ENCODE measurements at places on chromosomes 7 and 10.

GRCh38 chr10:130016993-130017630 lies 53.0 kb upstream of the EBF3 start:
- DNase-seq, result no peak

DNA sequence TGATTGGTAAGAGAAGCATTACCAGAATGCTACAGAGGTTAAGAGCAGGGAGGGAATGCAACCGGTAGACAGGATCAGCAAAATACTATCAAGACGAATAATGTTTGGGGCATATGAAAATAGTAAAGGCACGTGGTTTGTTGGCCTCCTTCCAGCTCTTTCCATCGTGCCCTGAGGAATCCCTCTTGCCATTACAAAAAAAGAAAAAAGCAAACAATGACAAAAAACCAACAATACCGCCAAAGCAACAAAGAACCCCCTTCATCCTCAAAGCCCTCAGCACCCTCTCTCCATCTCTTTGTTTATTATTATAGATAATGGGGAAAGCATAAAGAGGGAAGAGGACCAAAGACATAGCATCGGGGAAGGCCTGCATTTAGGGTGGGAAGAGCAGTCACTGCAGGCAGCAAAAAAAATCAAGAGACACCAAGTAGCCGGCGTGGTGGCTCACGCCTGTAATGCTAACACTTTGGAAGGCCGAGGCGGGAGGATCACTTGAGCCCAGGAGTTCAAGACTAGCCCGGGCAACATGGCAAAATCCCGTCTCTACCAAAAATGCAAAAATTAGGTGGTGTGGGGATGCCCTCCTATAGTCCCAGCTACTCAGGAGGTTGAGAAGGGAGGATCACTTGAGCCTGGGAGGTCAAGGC lies 78.0 kb downstream of the HIP1 start:
- DNase-seq, result no peak

- DNase-seq, result peak; percentile 49
Measured at GRCh38 chr10:128054163-128054970, 71.9 kb downstream of the MKI67 start.

GRCh38 chr7:158450476-158451124 lies 137.0 kb downstream of the PTPRN2 start:
- no peak for DNase-seq

- no peak for DNase-seq
Measured at GRCh38 chr7:92944633-92945032, 108.3 kb upstream of the CDK6 start.

DNA sequence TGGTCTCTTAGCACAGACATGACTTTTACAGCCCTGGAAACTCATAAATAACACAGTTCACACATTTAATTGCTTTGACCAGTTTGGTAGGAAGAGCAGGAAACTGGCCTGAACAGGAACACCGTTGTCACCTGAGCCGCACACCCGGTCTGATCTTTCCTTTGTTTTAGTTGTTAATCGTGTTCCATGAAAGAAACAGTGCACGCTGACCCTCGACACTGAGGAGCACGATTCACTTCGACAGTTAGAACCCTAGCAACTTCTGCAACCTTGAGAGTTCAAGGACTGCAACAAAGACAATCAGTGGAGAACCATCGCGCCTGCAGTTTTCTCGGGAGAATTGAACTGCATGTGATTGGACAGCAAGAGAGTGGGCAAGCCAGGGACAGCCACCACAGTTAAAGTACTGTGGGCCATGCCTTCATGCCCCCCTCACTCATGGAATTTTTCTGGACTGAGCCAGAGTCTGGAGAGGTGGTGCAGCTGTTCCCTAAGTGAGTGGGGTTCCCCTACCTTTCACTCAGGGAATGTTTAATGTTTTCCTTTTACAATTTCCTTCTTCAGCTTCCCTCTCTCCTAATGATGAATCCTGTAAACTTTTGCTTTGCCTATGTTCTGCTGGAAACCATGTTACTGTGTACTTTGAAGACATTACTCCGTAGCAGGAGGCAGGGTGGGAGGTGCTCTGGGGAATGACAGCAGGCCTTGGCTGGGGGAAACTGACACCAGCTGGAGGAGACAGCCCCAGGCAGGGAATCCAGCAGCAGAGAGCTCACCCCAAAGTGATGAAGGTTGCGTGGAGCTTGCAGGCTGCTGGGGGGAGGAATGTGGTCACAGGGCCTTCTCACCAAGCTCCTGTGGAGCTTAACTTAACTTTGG lies 198.7 kb downstream of the ZNF438 start:
- no peak for DNase-seq

- no peak for DNase-seq
Measured at GRCh38 chr10:27663621-27664020, 82.0 kb downstream of the MKX start.

GRCh38 chr7:191105-191980 lies 1.0 kb upstream of the FAM20C start:
- DNase-seq, result peak; percentile 23

- DNase-seq, result no peak
Measured at GRCh38 chr7:30465811-30466180, 12.8 kb downstream of the NOD1 start.

- no peak for DNase-seq
Measured at GRCh38 chr10:26650406-26650805, 47.1 kb upstream of the PDSS1 start.

- peak; percentile 53 for DNase-seq
Measured at GRCh38 chr7:74656441-74656836, 1.1 kb upstream of the GTF2I start.

DNA sequence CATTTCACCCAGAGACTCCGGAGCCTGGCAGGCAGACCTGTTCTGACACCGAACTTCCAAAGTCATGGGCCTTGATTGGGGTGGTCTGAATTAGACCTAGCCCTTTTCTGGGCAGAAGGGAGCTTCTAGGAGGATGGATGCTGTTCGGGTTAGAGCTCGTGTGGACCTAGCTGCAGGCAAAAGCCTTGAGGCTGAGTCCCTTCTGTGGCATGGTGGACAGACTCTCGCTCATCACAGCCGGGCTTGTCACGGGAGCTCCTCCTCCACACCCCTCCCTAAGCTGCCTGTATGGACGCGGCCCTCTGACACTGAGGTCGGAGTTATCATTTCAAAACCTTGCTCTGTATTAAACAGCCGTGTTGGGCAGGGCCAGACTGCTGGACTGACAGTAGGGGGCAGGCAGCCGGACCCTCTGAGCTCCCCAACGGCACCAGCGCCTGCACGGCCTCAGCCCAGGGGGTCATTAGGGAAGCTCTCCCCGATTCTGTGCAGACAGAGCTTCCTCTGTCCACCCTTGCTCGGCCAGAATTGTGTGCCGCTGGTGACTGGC lies 2.2 kb downstream of the IRF5 start:
- no peak for DNase-seq

DNA sequence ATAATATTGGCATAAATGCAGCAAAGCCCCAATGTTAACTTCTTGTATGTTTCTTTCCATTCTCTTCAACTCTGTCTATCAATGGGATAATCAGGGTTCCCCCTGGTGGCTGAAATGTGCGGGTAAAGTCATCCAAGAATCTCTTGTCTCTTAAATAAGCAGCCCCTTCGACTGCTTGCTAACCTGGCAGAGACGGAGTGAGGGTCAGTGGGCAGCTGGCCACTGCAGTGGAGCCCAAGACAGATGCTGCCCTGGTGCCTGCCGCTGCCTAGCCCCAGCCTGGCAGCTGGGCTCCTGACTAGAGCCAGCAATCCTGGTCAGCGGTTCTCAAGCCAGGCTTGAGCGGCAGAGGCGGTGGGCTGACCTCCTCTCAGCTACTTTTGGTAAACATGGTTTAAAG lies 248.9 kb downstream of the COBL start:
- DNase-seq, result no peak

DNA sequence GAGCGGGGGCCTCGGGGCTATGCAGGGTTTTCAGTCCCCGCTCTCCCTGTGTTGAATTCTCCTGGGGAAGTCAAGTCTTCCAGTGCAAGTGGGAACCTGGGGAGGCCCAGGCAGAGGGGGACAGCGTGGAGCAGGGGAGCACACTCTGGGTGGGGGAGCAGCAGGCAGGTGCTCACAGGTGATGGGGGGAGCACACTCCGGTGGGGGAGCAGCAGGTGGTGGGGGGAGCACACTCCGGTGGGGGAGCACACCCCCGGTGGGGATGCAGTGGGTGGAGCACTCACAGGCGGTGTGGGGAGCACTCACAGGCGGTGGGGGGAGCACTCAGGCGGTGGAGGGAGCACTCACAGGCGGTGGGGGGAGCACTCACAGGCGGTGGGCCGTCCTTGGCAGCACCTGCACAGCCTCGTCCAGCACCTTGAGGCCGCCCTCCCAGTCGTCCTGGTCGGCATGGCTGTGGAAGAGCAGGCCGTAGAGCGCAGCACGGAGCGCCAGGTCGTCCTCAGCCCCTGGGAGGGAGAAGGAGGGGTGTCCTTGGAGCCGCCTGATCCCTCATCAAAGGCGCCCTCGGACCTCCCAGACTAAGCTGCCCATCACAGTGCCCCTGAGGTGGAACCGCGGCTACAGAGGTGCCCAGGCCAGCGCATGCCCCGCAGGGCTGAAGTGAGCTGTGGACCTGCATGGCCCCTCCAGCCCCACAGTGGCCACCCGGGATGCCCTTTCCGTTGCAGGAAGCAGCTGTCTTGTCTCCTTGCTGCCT lies 56.7 kb downstream of the CFAP46 start:
- DNase-seq, result no peak

GRCh38 chr7:10225275-10225674 lies 748.4 kb upstream of the PHF14 start:
- no peak for DNase-seq

- no peak for DNase-seq
Measured at GRCh38 chr7:149077594-149077993, 12.9 kb downstream of the ZNF786 start.

DNA sequence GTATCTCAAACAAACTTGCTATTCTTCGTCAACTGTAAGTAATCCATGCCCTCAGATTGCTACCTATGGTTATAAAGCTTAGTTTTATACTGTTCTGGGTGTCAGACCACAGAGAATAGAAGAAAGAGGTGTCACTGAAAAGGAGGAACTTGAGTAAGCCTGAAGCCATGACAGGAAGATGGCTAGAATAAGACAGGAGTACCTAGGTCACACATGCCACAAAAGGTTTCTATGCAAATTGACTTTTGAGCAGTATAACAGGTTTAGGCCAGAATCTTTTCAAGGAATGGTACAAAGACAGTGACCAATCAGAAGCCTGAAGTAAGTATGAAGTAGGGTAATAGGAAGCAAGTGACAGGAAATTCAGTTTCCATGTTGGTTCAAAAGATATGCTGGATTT lies 23.5 kb downstream of the FBXW4 start:
- DNase-seq, result no peak

DNA sequence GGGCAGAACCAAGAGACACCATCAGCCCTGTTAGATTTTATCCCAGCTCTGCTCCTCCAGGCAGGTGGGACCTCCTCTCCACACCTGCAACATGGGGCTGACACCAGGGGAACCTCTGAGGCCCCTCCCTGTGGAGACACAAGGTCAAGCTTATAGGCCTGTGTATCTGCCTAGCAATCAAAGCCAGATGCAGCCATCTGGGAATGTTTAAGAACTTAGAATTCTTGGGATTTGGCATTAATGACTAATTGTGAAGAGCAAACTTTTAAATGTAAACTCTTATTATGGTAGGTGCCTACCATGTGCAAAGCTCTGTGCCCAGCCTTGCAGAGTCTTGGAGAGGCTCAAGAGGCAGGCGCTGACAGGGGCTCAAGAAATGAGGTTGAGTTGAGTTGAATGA lies 52.1 kb downstream of the TBATA start:
- no peak for DNase-seq

GRCh38 chr7:75757860-75758259 lies 14.2 kb downstream of the CCL26 start:
- DNase-seq, result no peak

DNA sequence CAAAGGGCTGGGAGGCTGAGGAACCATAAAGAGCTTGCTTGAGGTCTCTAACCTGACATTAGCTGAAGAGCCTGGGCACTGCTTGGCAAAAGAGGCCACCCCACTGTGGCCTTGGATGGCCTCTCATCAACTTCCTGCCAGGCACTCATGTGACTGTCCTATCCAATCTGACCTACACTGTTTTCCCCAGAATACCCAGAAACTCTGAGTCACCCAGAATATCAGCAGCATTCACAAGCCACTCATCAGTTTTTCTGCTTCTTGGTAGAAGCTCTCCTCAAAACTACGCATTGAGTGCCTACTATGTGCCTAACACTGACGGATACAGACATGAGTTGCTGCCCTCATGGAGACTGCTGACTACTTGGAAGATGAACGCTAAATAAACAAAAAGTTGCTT lies 4.1 kb upstream of the NT5C2 start:
- no peak for DNase-seq

DNA sequence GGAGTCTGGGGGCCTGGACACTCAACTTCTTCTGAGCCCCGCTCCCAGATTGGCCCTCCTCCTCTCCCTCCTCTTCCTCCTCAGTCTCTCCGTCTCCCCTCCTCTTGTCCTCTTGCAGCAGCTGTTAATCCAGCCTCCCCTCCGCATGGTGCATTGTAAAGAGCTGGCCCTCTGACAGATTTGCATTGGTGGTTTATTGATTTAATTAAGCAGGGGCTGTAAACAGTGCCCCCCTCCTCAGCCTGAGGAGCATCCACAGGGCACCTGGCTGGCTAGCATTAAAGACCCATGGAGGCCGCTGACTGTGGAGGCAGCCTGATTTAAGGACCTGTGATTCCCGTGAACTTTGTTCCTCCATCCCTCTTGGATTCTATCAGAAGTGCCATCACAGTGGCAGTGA lies 28.9 kb upstream of the PCBD1 start:
- no peak for DNase-seq
